Epithelial cell of alveolus of lung (primary cell): ENCODE measurements at places on chromosomes 7 and 10. TPM values are rescaled to one million over a fixed set of nuclear protein-coding genes. Genes with fewer than 3 reads are reported as not detected.

The ANKRD1 gene
- 7.7 and 13.3 TPM in 2 replicates for total RNA-seq

The GJC3 gene
- not detected in 2 replicates for total RNA-seq

The HTR5A gene
- not detected in 2 replicates for total RNA-seq

The IGF2BP3 gene
- total RNA-seq: 22.2 and 44.3 TPM in 2 replicates

The SPRN gene
- under 0.01 and 0.08 TPM in 2 replicates for total RNA-seq

The NPFFR1 gene
- not detected in 2 replicates for total RNA-seq

The MRLN gene
- not detected in 2 replicates for total RNA-seq

The CYP26C1 gene
- total RNA-seq: 0.13 TPM in 1 of 2 replicates, not detected in the other

The ACSL5 gene
- total RNA-seq: 0.16 and 0.52 TPM in 2 replicates

The BAIAP2L1 gene
- total RNA-seq: 5.4 and 8.5 TPM in 2 replicates

The PDLIM1 gene
- 52.5 and 89.5 TPM in 2 replicates for total RNA-seq

The PNLIPRP2 gene
- not detected in 2 replicates for total RNA-seq

The ANKRD16 gene
- total RNA-seq: 4.2 and 4.5 TPM in 2 replicates

The SPDYE5 gene
- not detected in 2 replicates for total RNA-seq

The ANKRD7 gene
- 0.08 and 0.91 TPM in 2 replicates for total RNA-seq

The ZNF239 gene
- total RNA-seq: 1.4 and 3.6 TPM in 2 replicates

The CCL24 gene
- not detected in 2 replicates for total RNA-seq

The C10orf67 gene
- total RNA-seq: 0.13 TPM in 1 of 2 replicates, not detected in the other

The ZNF425 gene
- 1.6 and 6.6 TPM in 2 replicates for total RNA-seq

The COMTD1 gene
- total RNA-seq: 15.1 and 47.8 TPM in 2 replicates

The RAMP3 gene
- not detected in 2 replicates for total RNA-seq

The OPALIN gene
- total RNA-seq: not detected in 2 replicates

The NPSR1 gene
- total RNA-seq: not detected in 2 replicates

The COL13A1 gene
- total RNA-seq: 3.7 and 22.6 TPM in 2 replicates

The UFSP1 gene
- 3.5 and 9.4 TPM in 2 replicates for total RNA-seq

The AKR1C1 gene
- 12.9 and 72.8 TPM in 2 replicates for total RNA-seq

The ZNF398 gene
- total RNA-seq: 13.1 and 40.8 TPM in 2 replicates

The ABCC2 gene
- total RNA-seq: 1.0 and 3.4 TPM in 2 replicates

The LAMB1 gene
- total RNA-seq: 209 and 712 TPM in 2 replicates

The OR6V1 gene
- total RNA-seq: not detected in 2 replicates

The SERPINE1 gene
- total RNA-seq: 85.0 and 3,652 TPM in 2 replicates

The POLR2J3 gene
- 2.8 and 30.8 TPM in 2 replicates for total RNA-seq

The ZNF655 gene
- 29.2 and 89.8 TPM in 2 replicates for total RNA-seq

The ARL3 gene
- 6.9 and 13.1 TPM in 2 replicates for total RNA-seq

The SPDYE9 gene
- total RNA-seq: not detected in 2 replicates

The SEMA3D gene
- total RNA-seq: 1.2 and 1.6 TPM in 2 replicates

The BICC1 gene
- 19.1 and 37.6 TPM in 2 replicates for total RNA-seq

The NRAP gene
- total RNA-seq: not detected in 2 replicates

The CALHM1 gene
- total RNA-seq: not detected in 2 replicates

The FAM221A gene
- 0.16 and 2.1 TPM in 2 replicates for total RNA-seq

The CNPY1 gene
- total RNA-seq: not detected in 2 replicates

The NEBL gene
- total RNA-seq: 6.6 and 8.4 TPM in 2 replicates

The CH25H gene
- 0.32 and 4.7 TPM in 2 replicates for total RNA-seq
